ENCODE measurements at places on chromosomes 3 and 15. TPM values are rescaled to one million over a fixed set of nuclear protein-coding genes. Genes with fewer than 3 reads are reported as not detected.

- no peak for DNase-seq
Observed at GRCh38 chr3:99720985-99721632, 82.7 kb downstream of the COL8A1 start.

The SPATA12 gene
- not detected for polyA plus RNA-seq

DNA sequence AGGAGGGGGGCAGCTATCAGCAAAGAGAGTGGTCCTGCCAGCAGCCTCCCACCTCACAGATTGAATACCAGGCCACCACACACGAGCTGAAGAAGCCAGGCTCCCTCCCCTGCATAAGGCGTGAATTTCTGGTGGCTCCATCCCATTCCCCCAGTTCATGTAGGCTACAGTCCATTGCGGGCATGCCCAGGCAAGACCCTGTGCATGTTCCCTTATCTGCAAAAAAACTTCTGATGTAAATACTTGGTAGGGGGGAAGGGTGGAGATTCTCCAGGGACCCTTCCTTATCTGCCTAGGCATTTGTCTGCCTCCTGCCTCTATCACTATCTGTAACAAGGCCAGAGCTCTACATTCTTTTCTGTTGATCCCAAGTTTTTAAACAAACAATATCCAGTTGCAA, 27.6 kb upstream of the UBP1 start:
- DNase-seq: no peak

The TMEM207 gene
- not detected for polyA plus RNA-seq

The PLA2G4B gene
- polyA plus RNA-seq: 3.7 TPM

DNA sequence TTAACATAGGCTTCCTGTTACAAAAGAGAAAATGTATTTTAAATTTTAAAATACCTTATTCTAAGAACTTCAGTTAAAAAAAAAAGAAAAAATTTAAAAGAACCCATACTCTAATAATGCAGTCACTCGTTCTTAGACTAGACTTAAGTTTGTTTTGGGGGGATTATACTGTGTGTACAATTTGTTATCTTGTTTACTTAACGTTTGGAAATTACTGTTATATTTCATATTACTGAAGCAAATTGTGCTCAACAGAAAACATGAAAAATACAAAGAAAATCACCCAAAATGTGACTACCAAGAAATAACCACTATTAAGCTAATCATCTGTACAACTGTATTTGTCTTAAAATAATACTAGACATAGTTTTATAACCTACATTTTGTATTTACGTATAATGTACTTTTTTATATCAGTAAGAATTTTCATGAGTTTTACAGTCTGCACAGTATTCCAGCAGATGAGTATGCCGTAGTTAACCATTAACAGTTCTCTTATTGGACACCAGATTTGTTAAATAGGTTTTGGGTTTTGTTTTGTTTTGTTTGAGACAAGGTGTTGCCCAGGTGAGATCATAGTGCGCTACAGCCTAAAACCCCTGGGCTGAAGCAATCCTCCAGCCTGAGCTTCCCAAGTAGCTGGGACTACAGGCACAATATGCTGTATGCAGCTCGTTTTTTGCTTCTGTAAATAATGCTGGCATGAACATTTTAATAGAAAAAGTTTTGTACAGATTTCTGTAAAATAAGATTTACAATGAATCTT, 88.8 kb upstream of the CHD2 start:
- no peak for DNase-seq

The PRSS50 gene
- polyA plus RNA-seq: 0.05 TPM

The IL5RA gene
- polyA plus RNA-seq: 0.13 TPM

The MME gene
- polyA plus RNA-seq: 0.11 TPM

GRCh38 chr3:152938974-152939636, 104.2 kb downstream of the P2RY1 start:
- no peak for DNase-seq

Measured in GM12878 (cell line).